ENCODE measurements at places on chromosomes 1 and 21.

DNA sequence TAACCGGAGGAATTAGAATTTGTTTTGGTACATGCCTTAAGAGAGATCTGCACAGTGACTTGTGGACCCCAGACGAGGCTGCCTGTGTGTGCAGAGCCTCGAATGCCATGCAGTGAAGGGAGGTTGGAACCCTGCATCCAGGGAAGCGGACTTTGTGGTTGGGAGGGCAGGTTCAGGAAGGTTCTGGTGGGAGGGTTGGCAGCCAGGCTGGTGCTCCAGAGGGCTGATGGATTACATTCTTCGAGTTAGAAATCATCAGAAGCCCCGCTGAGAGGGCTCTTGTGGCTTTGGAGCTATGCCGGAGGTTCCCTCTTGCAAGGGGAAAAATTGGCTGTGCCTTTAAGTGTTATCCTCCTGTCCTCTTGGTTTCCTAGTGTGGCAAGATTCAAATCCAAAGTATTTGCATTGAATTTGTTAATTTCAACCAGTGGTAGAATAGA is 21.1 kb downstream of the ROR1 start:
- DNase-seq, result no peak

DNA sequence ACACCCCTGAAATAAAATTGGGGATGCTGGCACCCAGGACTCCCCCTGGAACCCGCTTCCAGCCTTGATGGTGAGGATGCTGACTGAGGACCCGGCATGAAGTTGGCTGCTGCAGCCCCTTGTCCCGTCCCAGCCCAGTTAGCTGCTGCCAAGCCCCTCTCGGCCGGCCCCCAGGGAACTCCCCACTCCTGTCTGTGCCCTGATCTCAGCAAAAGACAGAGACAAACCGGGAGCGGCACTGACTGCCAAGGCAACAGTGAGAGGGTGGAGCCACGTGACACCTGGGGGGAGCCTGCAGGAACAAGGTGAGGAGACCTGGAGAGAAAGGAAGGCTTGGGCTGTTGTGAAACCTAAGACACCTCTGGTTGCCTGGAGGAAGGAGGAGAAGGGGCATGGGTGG is 24.7 kb downstream of the CASZ1 start:
- no peak for DNase-seq

DNA sequence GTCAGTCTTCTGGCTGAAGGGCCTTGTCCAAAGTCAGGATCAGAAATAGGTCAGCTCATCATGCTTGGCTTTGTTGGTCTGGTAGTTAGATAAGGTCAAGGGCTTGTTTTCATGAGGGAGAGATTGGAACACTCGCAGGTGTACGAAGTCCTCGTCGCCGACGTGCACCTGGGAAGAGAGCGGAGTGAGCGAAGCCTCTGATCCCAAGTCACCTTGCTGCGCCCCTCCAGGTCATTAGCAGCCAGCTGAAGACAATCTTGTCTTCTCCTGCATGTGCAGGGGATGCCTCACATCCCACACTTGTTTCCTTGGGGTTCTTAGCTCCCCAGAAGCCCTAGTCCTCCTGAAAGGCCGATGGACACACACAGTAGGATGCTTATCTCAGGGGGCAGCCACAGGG is 1.9 kb downstream of the CSTB start:
- no peak for DNase-seq

- no peak for DNase-seq
Observed at GRCh38 chr1:31421371-31422040, 8.5 kb downstream of the SERINC2 start.

All from stimulated activated CD4-positive, alpha-beta T cell treated with anti-CD3 and anti-CD28 coated beads, Interleukin-1b, Interleukin-23, amount 100 ng/mL, for 4 hours (primary cell).